ENCODE measurements at places on chromosomes 1 and 21.
A peak's percentile ranks its signal among the peaks of the same experiment; 100 is the strongest.

DNA sequence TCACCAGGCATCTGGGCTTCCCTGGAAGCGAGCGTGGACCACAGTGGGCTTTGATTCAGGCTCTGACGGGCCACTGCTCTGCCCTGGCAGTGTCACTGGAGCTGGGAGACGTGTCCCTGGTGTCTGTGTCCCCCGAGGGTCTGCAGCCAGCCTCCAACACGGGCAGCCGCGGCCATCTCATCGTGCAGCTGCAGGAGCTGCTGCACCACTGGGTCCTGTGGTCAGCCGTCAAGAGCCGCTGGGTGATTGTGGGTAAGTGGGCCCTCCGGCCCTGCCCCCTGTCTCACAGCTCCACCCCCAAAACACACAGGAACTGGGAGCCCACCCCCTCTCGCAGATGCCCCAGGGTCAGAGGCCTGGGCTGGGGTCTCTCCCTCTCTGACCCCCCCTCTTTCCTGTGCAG lies 40.7 kb downstream of the DISP3 start:
- DNase-seq: no peak

DNA sequence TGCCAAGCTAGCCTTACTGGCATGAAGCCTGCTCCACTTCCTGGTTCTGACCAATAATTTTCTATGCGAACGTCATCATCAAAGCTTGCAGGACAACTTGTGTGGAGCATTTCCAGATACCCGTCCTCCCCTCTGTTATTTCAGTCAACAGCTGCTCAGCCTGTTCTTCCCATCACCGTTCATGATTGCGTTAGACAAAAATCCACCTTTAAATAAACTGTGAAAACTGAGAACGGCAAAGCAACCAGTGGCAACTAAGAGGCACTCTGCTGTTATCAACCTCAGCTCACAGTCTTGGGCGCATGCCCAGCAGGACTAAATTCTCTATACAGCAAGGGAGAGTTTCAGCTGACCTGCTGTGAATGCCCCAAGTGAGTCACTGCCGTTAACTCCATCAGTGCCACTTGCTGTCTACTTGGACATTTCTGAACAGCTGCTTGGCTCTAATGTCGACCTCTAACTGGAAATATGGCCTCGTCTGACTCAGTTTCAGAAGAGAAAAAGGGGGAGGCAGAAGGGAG lies 207.4 kb upstream of the RUNX1 start:
- peak; percentile 98 for DNase-seq

GRCh38 chr1:193083365-193084088 lies 21.7 kb downstream of the GLRX2 start:
- no peak for DNase-seq

DNA sequence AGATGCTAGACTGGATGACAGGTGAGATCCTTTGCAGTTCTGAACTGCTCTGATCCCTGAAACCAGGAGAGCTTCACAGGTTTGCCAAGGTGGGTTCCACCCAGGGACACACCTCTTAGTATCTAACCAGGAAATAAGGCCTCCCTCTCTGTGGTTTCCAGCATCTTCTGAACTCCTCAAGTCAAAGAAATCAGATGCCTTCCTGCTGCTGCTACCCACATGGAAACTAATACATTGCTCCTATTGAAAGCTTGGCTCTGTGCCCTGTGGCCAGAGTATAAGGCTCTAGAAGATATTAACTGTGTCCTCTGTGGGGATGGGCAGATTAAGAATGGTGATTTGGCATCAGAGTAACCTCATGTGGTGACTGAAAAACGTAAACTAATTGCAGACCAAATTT lies 75.0 kb upstream of the MRPS6 start:
- no peak for DNase-seq

DNA sequence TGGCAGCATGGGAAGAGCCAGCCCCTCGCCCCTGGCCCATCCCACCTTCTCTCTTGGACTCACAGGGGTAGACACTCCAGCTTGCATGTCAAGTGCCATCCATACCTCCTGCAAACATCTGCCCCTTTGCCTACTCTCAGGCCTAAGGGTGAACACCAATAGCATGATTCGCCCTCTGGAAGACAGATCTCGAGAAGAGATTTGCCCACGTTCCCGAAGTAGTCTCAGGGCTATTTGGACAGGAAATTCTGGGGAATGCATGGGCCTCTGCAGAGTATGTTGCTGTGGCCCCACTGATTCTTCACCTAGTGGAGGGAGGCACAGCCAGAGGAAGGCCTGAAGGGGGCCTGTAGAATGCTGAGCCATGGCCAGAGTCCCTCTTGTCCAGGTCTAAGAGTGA lies 29.8 kb upstream of the DNASE2B start:
- no peak for DNase-seq

- no peak for DNase-seq
Observed at GRCh38 chr1:43978264-43978550, 803 bp upstream of the B4GALT2 start.

GRCh38 chr1:57195436-57195941 lies 228.4 kb downstream of the DAB1 start:
- DNase-seq: no peak

- DNase-seq: peak; percentile 58
Observed at GRCh38 chr1:62689524-62689923, 1.3 kb upstream of the DOCK7 start.

DNA sequence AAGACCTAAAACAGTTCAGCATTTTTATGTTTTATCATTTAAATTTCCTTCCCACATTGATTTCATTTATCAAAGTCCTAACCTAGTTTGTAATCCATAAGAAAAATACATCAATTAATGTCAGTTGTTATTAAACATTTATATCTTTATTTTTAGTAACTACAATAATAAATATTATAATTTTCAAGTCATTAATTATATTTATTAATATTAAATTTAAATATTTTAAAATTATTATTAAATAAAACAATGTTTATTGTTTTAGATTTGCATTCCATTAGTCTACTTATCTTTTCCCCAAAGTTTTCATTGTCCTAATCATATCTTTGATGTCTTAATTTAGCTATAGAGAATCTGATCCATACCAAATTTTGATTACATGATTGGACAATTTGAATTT lies 368.9 kb downstream of the PLA2G4A start:
- DNase-seq: no peak

DNA sequence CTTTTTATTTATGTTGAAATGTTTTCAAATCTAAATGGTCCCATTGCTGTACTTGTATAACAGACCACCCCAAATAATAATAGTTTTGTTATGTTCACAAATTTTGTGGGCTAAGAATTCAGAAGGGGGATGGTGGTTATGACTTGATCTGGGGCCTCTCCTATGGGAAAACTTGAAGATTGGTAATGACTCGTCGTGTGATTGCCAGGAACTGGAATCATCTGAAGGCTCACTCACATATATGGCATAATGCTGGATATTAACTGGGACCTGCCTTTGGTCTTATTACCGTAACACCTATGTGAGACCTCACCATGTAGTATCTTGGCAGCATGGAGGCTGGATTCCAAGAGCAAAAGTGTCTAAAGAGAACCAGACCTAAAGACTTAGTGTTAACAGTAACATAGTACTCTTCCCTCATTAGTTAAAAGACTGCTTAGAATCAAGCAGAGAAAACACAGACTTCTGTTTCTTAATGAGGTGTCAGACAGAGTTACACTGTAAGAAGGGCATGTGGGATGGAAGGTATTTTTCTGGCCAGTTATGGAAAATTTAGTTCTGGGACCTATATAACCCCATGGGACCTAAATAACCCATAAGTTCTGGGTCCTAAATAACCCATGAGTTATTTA lies 11.9 kb downstream of the LYPLAL1 start:
- DNase-seq: no peak

- no peak for DNase-seq
Observed at GRCh38 chr1:210397252-210397651, 68.5 kb downstream of the HHAT start.

DNA sequence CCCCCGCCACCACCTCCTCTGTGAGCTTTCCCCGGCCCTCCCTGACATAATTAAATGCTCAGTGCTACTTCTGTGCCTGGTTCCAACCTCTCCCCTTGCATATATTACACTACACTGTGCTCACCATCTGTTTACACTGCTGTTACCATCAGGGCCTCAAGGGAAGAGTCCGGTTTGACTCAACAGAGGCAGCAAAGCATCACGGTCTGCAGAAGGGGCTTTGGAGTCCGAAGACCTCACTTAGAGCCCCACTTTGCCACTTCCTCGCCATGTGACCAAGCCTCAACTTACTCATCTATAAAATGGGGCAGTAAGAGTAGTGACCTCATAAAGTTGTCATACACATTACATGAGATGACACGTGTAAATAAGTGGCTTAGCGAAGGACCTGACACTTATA lies 27.4 kb downstream of the KCNN3 start:
- no peak for DNase-seq

DNA sequence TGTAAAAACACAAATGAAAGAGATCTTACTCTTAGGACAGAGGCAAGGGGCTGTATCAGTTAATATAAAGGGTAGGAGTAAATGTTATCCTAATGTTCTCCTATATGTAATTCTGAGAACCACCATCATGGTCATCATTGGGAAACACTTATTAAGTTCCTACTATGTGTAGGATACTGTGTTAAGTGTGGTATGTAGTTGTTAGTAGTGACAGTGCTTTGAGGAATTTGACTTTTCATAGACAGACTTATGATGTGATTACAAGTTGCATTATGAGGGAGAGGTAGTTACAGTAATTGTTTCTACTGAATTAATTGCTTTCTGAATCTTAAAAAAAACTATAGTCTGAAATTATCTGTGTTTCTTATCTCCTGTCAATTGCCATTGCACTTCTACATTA lies 51.8 kb upstream of the PGD start:
- DNase-seq: no peak

- peak; percentile 80 for DNase-seq
Observed at GRCh38 chr21:32114419-32115035, 164.3 kb downstream of the MIS18A start.

DNA sequence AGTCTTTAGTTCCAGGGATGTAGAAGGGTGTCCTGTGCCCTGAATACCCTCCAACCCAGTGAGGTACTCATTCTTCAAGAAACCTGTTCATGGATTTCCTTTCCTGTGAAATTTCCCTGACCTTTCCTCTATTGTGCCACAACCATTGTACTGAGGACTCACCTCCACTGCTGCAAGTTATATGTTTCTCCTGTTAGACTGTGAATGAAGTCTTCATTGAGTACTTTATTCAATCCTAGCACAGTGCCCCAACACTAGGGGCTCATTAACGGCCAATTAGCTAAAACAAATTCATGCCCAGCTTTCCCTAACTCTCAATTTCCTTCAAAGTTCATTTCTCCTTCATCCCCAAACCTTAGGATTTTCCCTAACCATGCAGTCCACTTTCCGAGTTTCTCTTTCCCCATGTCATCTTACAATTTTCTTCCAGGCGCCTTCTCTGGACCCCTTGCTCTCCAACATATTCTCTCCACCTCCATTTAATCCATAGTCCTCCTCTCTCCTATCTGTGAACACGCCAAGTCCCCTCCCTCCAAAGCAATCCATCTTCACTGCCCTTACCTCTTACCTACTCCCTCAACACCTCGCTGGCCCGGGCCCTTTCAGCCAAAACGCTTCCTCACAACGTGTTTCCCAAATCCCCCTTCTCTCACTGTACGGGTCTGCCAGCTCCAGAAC lies 1.3 kb downstream of the TRIM33 start:
- DNase-seq: no peak

DNA sequence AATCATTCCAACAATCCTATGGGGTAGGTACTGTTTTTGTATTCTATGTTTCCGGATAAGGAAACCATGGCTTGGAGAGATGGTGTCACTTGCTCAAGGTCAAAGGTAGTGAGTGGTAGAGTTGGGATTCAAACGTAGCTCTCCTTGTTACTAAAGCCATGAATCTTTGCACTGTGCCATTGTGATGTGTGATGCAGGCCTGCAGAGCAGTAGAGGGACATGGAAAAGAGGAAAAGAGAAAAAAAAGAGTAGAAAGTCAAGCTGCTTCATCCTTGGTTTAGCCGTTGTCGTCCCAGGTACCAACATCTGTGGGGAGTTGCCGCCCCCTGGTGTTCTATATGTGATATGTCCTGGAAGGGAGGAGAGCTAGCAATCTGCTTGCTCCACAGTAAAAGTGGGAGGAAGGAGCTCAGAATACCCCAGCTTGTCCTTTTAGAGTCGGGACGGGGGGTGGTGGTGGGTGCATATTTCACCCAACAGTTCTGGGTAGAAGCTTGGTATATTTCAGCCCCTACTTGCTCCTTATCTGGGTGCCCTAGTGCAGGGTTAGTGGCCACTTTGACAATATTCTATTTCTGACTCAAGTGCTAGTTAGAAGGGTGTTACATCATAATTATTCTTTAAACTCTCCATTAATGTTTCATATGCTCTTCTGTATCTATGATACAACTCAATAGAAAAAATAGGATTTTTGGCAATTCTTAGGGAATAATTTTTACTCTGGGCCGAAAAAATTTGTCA lies 98.4 kb downstream of the EBNA1BP2 start:
- peak; percentile 73 for DNase-seq

DNA sequence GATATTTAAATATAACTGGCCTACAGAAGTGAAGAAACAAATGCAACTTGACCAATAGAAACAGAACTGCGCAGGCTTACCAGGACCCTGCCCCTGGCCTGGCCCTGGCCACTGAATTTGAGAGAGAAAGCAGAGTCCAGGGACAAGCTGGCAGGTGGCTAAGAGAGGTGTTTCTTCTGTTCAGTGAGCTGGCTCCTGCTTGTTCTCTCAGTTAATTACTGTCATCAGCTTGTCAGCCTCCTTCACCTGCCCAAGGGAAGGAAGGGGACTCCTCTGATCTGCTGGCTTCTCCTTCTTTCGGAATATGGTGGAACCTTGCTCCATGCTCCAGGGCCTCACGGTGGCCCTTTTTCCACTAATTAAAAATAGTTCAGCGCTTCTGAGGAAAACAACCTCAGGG lies 388.4 kb downstream of the DISC1 start:
- no peak for DNase-seq

GRCh38 chr1:180397175-180397574 lies 105.2 kb downstream of the ACBD6 start:
- DNase-seq: no peak
